ENCODE measurements at places on chromosomes 2 and 18.

DNA sequence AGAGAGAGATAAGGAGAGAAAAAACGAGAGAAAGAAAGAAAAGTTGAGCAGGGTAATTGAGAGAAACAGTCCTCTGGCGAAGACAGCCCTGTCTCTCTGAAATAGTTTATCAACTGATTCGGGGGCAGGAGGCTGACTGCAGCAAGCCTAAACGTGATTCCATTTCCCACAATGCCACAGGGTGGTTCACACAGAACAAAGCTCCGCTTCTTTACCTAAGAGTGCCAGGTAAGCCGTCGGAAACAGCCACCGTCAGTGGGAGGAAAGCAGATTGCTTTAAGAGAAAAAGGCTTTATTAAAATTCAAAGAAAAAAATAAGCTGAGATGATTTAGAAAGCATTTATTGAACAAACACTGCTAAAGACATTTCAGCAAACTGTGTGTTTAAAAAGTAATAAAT, 271.4 kb upstream of the POU3F3 start:
- DNase-seq = no peak

DNA sequence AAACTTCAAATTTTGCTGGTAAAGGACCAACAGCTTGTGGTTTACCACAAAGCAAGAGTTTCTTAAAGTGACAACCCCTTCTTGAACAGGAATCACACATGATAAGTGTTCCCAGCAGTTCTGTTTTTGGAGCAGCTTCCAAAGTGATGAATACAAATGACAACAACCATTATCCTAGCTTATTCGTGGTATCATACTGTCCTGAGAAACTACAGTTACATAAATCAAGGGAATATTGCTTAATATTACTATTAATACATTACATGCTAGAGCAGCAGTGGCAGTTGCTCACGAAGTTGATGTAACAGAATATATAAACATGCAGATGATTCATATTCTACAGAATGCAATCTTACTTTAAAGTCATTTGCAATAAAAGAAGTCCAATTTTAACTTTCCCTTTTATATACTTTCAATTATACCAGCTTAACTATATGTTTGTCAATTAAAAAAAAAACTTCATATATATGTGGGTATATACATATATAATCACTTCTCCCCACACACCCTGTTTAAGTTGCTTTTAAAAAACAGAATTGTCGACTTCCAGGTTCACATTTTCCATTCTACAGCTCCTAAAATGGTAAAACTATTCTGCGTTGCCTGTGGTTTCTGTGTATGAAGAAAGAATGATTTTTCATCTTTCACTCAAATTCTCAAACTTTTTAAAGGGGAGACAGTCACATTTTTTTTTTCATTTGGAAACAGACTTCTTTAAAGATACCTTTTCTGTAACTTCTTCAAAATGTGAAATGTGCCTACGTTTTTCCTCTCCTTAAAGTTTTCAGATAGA, 713.6 kb downstream of the TDRD15 start:
- DNase-seq = no peak

DNA sequence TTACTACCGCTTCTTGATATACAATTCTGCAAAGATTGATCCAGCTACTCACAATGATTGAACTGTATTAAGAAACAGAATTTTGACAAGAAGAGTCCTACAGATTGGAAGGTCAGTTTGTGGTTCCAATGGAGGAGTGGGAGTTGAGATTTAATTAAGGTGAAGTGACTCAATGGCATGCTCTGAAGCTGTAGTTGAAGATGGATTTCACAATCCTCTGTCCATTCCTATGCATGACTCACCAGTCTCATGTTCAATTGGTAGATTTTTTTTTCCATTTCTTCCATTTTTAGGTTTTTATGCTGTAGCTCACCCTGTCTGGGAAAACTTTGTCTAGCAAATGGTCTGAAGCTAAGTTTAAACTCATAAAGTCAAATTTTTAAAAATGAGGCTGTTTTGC, 83.3 kb downstream of the DPP4 start:
- no peak for DNase-seq

GRCh38 chr2:224178056-224178455, 139.0 kb upstream of the SERPINE2 start:
- no peak for DNase-seq

GRCh38 chr2:161124201-161124600, 36.0 kb upstream of the TANK start:
- no peak for DNase-seq

DNA sequence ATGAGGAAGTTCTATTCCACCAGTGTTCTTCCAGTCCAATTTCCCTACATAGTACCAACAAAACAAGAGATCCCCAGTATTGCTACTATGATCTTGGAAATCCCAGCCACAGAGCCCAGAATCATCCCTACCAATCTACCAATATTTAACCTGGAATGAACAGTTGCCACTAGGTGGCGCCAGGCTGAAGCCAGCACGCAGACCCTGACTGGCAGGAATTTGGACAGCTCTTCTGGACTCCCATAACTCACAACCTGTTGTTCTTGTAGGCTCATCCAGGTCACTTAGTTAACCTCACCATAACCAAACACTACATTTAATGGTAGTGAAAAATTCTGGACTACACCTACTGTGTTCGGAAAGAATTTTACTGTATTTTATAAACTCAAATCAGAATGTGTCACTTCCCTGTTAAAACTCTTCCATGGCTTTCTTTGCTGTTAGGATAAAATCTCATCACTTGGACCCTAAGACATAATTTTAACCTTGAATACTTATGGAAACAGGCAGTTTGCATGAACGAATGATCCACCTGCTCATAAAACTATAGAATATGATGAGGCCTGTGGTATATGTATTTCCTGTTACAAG, 59.8 kb upstream of the SLC38A11 start:
- peak; percentile 38 for DNase-seq
